ENCODE measurements at places on chromosomes 11 and 22. TPM values are rescaled to one million over a fixed set of nuclear protein-coding genes. Genes with fewer than 3 reads are reported as not detected.

Gene PLEKHA7
- total RNA-seq = 0.17 TPM

Gene RIBC2
- 0.32 TPM for total RNA-seq

Gene CYB5R2
- total RNA-seq = 4.4 TPM

Gene UPK3A
- not detected for total RNA-seq

Gene TCN2
- 14.3 TPM for total RNA-seq

Gene OR4A16
- not detected for total RNA-seq

Gene CSRP3
- total RNA-seq = not detected

Gene RAG2
- not detected for total RNA-seq

Gene SMIM35
- total RNA-seq = not detected

Gene C11orf87
- total RNA-seq = 0.16 TPM

Gene SLC5A1
- not detected for total RNA-seq

Gene LRFN4
- 12.3 TPM for total RNA-seq

Gene CTR9
- 26.6 TPM for total RNA-seq

Gene KCNK7
- total RNA-seq = 0.09 TPM

Gene OR8D1
- under 0.01 TPM for total RNA-seq

Gene IL18
- 0.32 TPM for total RNA-seq

Gene KCNQ1
- total RNA-seq = not detected

Gene FAM111B
- total RNA-seq = 0.09 TPM

Gene ZNF74
- 12.0 TPM for total RNA-seq

Gene PKDREJ
- 0.09 TPM for total RNA-seq

Gene ANO3
- total RNA-seq = 1.3 TPM

Gene EXPH5
- 1.5 TPM for total RNA-seq

Gene NLRP14
- 0.09 TPM for total RNA-seq

Gene SLN
- not detected for total RNA-seq

Gene LIPT2
- 0.77 TPM for total RNA-seq

Gene HEPN1
- total RNA-seq = not detected

Gene CCDC15
- 0.43 TPM for total RNA-seq

Gene C11orf42
- total RNA-seq = not detected

All from bronchial smooth muscle cell (primary cell).